ENCODE measurements at places on chromosomes 13 and 19.

DNA sequence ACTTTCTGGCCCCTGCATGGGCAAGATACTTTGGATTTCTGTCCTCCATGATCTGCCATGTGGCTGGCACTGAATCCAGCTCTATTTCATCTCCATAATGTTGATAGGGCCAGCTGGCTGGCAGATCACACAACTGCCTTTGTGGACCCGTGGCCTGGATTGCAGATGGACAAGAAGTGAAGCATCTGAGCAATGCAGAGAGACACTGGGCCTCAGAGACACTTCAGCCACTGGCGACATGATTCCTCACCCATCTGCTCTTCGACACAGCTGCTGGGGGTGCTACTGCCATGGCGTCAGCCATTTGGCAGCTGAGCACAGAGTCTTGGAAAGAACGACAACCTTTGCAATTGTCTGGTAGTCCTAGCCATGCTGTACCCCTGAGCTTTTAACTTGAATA is 79.5 kb upstream of the MYO16 start:
- DNase-seq = no peak

- DNase-seq = no peak
These were observed 2.2 kb downstream of the LHFPL6 start for GRCh38 chr13:39600766-39601165.

GRCh38 chr13:112248862-112249592 is 127.1 kb upstream of the SPACA7 start:
- DNase-seq = no peak

DNA sequence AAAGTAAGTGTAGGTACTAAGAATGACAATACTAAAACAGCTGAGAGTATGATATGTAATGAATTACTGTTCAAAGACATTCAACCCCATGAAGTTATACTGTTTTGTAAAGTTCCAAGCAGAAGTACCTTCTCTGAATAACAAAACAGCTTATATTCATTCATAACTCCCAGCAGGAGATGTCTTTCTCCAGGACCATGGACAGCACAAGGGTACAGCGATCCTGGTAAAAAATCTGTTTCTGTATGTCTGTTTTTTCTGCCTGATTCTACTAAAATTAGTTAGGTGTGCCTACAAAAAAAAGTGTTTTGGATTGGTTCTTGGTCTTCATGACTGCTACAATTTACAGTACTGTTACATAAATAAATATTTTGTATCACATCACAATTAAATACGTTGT is 172.5 kb upstream of the SLITRK5 start:
- peak; percentile 2 for DNase-seq

GRCh38 chr13:68380041-68380973 is 1150.2 kb upstream of the PCDH9 start:
- no peak for DNase-seq

DNA sequence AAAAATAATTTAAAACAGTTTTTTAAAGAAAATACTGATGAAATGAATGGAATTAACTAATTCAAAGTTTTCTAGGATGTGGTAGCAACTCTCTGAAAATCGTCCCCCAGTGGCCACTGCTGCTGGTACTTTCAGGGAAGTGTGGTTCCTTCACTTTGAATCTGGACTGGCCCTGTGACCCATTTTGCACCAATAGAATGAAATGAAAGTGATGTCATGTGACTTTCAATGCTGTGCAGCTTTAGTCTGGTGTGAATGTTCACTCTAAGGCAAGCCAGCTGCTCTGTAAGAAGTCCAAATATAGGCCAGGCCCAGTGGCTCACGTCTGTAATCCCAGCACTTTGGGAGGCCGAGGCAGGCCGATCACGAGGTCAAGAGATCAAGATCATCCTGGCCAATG is 26.4 kb upstream of the HNRNPA1L2 start:
- no peak for DNase-seq

DNA sequence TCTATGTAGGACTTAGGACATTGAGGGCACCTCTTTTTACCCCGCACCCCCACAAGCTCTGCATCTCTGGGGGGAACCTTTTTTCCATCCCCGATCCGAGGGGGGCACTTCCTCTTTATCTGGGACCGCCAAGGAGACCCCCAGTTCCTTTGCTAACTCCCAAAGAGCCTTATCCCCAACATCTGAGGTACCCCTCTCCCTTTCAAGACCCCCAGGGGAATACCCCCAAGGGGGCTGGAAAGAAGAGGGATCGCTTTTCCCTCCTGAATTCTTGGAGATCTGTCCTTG is 1.1 kb downstream of the TNFSF9 start:
- no peak for DNase-seq

- peak; percentile 35 for DNase-seq
These were observed 632 bp downstream of the MARK4 start for GRCh38 chr19:45251452-45252354.

GRCh38 chr13:67416047-67416925 is 186.2 kb upstream of the PCDH9 start:
- peak; percentile 20 for DNase-seq

- no peak for DNase-seq
These were observed 7.3 kb downstream of the NKPD1 start for GRCh38 chr19:45153339-45154063.

GRCh38 chr13:57865600-57866294 is 234.2 kb downstream of the PCDH17 start:
- DNase-seq = no peak

- no peak for DNase-seq
These were observed 85.5 kb downstream of the STOML3 start for GRCh38 chr13:38905081-38905480.

- no peak for DNase-seq
These were observed 3.3 kb downstream of the ISYNA1 start for GRCh38 chr19:18434411-18435175.

DNA sequence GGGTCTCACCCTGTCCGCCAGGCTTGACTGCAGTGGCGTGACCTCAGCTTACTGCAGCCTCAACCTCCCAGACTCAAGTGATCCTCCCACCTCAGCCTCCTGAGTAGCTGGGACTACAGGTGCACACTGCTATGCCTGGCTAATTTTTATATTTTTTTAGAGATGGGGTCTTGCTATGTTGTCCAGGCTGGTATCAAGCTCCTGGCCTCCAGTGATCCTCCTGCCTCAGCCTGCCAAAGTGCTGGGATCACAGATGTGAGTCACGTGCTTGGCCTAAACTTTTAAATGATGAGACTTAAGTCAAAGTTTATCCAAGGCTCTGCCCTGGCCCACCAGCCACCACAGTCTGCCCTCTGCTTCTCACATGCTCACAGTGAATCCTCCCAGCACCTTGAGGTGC is 2.2 kb downstream of the C19orf33 start:
- no peak for DNase-seq

- peak; percentile 62 for DNase-seq
These were observed 55.1 kb downstream of the GPR180 start for GRCh38 chr13:94656766-94657165.

DNA sequence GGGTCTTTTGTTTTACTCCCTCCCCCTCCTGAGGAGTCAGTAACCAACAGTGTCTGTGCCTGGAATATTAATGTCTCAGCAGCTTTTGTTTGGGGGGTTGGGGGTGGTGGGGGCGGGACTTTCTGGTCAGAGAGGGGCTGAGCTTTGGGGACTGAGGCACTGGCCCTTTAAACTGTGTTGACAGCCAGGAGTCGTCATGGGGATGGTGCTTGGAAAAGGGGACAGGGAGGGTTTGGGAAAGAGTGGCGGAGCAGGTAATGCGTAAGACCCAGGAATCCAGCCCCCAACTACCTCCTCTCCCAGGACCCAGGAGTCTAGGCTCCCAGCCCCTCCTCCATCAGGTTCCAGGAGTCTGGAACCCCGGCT is 5.2 kb downstream of the CADM4 start:
- DNase-seq = no peak

DNA sequence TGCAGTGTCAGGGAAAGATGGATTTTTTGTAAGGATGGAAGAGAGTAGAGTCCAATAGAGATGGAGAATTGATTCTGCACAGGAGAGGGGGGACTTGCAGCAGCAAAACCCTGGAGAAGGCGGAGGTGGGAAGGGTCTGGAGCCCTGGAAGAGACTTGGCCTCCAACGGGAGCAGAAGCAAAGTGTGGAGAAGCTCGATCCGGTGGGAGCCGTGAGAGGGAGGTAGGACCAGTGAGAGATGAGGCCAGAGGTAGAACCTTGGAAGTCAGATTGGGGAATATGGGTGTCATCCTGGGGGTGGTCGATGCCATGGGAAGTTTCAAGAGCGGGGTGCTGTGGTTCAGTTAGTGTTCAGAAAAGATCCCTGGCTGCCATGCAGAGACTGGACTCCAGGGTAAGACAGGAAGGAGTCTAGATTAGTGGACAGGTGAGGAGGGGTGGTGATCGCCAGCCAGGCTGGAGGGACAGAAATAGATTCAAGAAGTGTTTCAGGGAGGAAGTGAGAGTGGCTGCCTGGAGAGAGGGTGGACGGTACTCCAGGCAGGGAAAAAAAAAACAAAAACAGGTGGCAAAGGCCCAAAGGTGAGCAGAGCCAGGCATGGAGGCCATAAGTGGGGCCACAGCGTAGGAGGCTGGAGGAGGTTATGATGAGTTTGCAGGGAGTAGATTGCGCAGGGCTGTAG is 2.6 kb downstream of the PPP5C start:
- DNase-seq = no peak

DNA sequence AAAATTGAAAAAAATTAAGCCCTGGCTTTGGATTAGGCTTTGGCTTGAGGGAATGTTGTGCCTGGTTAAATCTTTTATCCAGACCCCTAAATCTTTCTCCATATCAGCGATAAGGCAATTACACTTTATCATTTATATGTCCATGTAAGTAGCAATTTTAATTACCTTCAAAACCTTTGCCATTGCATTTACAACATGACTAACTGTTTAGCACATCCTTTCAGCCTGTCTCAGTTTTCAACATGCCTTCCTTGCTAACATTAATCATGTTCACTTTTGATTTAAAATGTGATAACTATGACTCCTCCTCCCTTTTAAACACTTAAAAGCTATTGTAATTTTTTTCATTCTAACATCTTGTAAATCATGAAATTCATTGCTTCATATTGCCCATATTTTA is 583.7 kb downstream of the SLITRK1 start:
- DNase-seq = no peak

GRCh38 chr13:97627566-97627965 is 193.6 kb downstream of the RAP2A start:
- peak; percentile 87 for DNase-seq

DNA sequence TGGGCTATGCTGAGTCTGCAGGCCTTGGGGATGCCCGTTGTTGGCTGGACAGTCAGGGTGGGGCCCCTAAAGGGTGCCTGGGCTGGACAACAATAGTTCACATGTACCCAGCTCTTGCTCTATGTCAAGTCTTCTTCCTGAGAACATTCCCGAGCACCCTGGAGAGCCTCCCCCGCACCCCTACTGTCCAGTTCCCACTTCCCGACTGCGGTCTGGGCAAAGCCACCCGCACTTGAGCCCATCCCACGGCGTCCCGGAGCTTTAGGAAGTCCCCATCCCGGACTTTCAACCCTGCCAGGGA is 1.1 kb upstream of the MPND start:
- no peak for DNase-seq

Data from MG63 (cell line).